SK-MEL-5 (cell line): ENCODE measurements at places on chromosomes 2 and 18.

DNA sequence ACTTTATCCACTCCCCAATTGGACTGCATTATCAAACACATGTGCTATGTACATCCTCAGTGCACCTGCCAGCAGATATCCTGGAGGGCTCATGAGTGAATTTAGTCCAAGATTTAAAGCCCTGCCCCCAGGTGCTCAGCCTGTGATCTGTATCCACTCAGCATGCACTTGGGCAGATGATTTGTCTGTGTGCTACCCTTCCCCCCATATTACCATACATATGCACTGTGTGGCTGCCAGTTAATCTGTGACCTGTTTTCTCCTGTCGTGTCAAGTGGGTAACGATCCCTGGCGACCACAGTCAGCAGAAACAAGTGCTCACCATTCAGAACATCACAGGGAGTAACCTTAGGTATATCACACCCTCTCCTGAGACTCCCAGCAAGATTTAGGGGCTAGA, 10.2 kb downstream of the NAGK start:
- no peak for DNase-seq

DNA sequence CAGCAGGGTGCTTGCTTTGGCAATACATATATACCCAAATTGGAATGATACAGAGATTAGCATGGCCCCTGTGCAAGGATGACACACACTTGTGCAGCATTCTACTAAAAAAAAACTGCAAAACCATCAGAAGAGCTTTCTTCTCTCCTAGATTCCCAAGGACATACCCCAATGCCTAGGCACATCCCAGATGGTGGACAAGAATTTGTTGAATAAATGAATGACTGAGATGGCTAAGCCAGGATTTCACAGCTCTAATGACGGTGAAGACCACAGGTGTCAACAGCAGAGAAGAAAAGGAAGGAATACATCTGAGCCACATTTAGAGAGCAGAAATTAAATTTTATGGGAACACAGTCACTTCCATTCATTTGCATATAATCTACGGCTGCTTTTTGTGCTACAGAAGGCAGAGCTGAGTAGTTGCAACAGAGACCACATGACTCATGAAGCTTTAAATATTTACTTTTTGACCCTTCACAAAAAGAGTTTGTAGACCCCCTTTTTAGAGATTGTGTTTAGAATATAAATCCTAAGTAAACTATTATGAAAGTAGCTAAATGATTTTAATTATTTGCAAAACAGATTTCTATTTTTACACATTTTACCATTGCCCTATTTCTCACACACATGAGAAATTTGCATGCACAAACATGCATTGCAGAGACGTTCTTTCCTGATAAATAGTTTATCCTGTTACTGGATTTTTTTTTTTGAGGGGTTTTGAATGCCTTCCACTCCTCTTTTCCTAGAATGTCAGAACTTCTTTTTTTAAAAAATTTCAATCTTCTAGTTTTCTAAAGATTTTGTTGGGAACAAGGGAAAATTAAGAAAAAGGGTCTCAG, 119.0 kb downstream of the PMAIP1 start:
- DNase-seq: no peak

DNA sequence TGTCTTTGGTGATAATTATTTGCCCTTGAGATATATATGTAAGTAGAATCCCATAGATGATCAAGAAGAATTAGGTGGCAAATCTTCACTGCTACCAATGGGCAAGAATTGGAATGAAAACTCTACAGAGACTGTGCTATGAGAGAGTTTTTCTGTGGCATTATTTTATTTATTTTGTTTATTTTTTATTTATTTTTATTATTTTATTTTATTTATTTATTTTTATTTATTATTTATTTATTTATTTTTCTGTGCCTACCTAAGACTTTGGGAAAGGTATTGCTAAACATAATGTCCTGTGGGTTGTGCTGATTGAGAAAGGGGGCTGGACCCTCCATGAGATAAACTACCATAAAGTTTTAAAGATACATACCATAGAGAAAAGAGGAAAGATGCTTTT, 16.6 kb upstream of the NR4A2 start:
- DNase-seq: no peak

GRCh38 chr2:10305715-10306114, 3.0 kb downstream of the HPCAL1 start:
- DNase-seq: peak; percentile 22

- DNase-seq: no peak
These were observed 19.7 kb downstream of the SH3BP4 start for GRCh38 chr2:234971496-234971895.
